Stimulated activated CD8-positive, alpha-beta memory T cell treated with anti-CD3 and anti-CD28 coated beads, Interleukin-7, amount 100 ng/mL, for 24 hours (primary cell): ENCODE measurements at places on chromosomes 16 and 17.

DNA sequence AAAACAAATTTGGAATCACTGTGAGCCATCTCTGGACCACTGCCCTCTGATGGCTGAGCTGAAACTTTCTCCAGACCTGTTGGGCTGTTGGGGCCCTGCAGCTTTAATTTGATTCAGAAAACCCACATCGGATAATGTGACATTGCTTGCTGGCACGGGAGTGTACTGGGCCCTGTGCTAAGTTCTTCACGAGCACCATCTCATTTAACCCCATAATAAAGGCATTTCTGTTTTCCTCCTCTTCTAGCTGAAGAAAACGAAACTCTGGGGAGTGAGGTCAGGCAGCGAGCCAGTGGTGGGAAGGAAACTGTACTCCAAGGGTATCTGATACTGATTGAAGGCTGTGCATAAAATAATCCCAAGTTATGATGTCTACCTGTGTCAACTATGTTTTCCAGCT is 34.5 kb upstream of the TNRC6A start:
- no peak for DNase-seq

DNA sequence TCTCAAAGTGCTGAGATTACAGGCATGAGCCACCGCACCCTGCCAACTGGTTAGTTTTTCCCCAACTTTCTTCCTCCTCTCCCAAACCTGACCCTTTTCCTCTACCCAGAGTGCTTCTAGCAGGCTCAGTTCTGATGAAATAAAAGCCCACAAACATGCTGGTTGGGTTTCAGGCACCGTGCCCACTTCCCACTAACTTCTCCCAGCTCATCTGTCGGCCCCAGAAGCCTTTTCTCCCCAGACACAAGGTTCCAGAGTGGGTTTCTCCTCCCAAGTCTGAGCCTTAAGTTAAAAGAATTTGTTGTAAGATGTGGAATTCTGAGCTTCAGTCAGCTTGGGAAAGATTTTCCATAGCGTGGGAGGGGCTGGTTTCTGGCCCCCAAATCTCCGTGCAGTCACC is 11.5 kb upstream of the SCN4A start:
- DNase-seq = no peak

DNA sequence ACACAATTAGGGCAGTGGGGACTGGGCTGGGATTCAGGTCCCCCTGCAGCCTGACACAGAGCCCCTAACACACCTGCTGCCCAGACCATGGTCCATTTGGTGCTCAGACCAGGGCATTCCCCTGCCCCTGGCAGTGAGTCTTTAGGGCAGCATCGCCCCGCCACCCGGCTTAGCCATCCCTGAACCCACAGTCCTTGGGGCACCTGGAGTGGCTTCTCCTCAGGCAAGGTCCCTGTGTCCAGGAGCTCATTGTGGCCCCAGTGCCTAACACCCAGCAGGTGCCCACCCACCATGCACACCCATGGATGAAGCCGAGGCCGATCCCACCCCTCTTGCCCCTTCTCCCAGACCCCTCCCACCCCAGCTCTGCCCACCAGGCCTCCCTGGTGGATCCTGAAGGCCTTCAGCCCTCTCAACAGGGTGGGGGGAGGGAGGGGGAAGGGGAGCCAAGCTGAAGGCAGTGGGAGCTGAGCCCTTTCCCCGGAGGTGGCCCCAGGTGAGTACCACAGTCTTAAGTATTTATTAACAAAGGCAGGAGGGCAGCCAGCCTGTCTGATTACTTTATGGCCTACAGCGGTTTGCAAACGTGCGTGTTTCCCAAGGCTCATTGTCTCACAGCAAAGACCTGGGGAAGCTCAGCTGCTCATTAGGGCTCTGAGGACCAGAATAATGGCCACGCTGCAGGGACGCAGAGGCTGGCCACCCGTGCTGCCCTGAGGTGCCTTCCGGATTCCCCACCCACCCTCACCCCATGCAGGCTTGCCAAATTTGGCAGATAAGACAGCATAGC is 38.5 kb downstream of the RBFOX3 start:
- no peak for DNase-seq

DNA sequence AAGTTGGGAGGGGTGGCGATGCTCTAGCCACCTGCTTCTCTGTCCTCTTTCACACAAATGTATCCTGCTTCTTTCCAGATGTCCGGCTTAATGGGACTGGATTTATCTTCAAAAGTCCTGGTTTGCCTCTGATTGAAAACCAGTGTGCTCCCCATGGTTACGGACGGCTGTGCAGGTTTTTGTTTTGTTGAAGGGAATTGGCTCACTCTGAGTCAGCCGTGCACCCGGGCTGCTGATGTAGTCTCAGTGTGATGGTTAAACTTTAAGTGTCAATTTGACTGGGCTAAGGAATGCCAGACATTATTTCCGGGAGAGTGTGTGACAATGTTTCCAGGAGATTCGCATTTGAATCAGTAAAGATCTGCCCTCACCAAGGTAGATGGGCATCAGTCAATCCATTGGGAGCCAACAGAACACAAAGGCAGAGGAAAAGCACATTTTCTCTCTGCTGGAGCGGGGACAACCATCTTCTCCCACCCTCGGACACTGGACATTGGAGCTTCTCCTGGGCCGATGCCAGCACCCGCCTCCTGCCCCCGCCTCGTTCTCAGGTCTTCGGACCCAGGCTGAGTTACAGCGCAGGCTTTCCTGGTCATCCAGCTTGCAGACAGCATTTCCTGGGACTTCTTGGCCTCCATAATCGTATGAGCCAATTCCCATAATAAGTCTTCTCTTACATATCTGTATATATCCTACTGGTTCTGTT is 126.9 kb upstream of the TNRC6C start:
- DNase-seq = no peak

DNA sequence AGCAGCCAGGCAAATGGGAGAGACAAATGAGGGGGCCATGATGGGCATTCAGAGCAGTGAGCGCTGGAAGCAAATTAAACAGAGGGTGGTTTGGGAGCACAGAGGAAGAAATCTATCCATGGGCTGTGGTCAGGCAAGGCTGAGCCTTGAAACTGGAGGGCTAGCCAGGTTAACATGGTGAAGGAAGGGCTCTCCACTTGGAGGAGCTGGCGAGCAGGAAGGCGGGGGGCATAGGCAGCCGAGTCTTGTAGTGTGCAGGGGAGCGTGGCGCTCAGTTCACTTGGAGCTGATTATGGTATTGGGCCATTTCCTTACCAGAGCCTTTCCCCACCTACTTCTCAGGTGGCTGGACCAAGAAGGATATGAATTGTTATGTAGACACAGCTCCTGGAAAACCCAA is 189.7 kb downstream of the SNX29 start:
- DNase-seq = no peak

DNA sequence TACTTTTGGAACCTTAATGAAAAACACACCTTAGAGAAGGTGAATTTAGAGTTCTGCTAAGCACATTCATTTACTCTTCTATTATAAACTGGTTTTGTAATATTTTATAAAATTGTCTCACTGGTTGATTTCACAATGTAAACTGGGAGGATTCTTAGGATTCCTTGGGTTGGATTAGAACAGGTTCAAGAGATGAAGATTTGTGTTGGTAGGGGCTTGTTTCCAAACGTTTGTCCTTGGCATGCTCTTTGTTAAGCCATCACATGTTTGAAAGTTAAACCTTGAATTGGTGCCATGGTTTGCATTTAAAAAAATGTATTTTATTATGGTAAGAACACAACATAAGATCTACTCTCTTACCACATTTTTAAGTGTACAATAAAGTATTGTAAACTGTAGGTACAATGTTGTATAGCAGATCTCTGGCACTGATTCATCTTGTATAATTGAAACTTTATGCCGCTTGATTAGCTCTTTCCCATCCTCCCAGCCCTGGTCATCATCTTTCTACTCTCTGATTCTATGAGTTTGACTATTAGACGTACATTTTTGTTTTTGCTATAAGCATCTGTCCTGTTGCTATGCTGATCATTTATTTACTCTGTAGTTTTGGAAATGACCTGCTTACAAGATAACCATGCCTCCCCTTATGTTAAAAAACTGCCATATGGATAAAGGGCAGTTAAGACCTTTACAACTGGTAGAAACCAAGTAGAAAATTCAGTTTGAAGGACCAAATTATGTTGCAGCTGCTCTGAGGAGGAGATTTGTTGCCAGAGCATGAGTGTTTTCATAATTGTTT is 9.6 kb downstream of the FTO start:
- no peak for DNase-seq

- DNase-seq = no peak
These were observed 44.9 kb downstream of the GRIN2A start for GRCh38 chr16:10137341-10137740.

DNA sequence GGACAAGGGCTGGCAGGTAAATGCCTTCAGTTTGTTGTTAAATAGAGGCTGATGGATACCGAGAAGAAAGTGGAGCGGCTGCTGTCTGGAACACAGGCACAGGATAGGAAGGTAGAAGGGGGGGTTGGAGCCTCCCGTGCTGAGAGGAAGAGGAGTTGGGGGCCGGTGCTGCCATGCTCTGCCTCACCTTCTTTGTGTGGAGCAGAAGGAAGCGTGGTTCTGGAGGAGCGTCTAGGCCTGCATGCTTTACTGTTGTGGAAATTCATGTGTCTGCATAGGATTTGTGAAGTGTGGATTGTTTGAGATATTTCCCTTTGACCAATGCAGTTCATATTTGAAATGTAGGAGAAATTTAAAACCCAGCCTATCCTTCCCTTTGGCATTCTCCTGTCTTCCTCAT is 52.3 kb downstream of the FOXK2 start:
- no peak for DNase-seq

GRCh38 chr17:40462343-40463121 is 19.3 kb downstream of the IGFBP4 start:
- DNase-seq = no peak

GRCh38 chr16:52812678-52813556 is 239.8 kb downstream of the CHD9NB start:
- no peak for DNase-seq

- no peak for DNase-seq
These were observed 1.8 kb downstream of the GGNBP2 start for GRCh38 chr17:36546418-36547093.

DNA sequence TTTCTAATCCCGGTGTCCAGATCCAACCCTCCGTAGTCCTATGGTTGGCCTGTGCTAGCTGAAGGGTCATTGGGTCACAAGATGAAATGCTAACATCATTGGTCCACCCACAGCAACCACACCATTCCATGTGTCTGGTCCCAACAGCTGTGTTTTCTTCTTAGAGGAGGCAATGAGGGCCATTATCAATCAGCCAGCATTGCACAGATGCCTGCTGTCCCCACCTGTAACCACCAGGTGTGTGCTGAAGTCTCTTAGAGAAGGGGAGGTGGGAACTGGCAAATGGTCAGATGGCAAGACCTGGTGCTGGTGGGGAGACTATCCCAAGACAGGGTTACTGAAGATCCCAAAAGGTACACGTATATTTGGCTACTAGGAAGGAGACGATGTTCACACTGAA is 37.4 kb downstream of the HIC1 start:
- DNase-seq = no peak

DNA sequence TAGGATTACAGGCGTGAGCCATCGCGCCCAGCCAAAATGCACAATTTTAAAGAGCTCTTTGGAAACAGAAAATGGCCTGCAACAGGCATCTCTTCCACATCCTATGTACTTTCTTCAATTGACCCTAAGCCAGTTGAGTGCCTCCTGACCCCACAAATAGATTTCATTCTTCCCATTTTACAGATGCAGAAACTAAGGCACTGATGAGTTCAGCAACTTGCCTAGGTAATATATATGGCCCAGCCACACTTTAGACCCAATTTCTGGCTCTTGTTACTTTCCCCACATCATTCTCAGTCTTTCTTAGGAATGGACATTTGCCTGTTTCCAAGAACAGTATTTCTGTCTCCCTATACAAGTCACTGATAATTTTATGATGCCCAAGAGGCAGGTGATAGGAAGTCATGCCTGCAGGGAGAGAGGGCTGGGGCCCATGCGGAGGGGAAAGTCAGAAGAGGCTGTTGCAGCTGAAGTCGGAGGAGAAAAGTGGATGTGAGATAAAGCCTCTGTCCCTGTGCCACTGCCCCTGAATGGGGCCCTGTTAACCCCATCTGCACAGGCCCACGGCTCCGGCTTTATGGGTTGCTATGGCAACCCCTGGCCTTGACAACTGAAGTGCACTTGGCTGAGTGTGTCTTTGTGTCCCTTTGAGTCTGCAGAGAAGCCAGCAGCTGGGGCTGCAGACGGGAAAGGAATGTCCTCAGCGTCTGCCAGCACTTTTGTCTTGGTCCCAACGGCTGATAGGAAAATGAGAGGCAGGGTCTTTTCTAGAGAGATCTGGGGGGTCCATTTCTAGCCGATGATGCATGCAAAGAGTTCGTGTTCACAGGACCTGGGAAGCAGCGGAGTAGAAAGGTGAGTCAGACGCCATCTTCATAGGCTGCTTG is 45.9 kb downstream of the ABAT start:
- DNase-seq = no peak

DNA sequence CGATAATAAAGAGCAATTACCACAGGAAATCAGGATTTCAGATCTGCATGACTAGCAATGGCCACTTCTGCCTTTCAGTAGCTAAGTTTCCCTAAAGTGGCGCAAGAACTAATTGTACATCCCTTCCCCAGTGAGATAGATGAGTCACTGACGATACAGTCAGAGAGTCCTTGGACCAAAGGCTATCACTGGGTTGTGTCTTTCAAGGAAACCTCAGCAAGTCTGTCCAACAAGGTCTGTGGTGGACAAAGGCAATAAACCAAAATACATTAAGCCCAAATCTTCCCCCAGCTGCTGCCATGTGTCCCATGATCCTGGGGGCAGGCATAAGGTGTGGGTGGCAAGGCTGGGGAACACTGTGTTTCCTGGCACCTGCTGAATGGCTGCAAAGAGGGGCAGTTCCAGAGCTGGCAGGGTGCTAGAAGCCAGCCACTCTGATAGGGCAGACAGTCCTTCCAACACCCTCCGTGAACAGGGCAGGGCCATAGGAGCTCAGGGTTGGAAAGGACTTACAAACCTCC is 20.5 kb upstream of the MTMR4 start:
- DNase-seq = no peak

- DNase-seq = no peak
These were observed 8.4 kb upstream of the PRR29 start for GRCh38 chr17:63989622-63990345.

DNA sequence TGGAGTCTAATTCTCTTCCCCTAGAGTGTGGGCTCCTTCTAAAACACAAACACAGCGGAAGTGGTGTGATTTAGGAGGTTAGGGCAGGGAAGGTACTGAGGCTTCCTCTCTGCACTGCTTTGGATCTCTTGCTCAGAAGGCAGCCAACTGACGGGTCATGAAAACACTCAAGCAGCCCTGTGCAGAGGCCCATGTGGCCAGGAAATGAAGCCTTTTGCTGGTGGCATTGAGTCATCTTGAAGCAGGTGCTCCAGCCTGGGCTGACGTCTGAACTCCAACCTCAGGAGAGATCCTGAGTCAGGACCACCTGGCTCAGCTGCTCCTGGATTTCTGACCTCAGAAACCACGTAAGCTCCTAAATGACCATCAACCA is 72.9 kb downstream of the MRM1 start:
- DNase-seq = no peak
